CD4-positive, alpha-beta T cell treated with Interleukin-12 subunit alpha and Interleukin-12 subunit beta, for 1 hour (primary cell): ENCODE measurements at places on chromosomes 4 and X.

DNA sequence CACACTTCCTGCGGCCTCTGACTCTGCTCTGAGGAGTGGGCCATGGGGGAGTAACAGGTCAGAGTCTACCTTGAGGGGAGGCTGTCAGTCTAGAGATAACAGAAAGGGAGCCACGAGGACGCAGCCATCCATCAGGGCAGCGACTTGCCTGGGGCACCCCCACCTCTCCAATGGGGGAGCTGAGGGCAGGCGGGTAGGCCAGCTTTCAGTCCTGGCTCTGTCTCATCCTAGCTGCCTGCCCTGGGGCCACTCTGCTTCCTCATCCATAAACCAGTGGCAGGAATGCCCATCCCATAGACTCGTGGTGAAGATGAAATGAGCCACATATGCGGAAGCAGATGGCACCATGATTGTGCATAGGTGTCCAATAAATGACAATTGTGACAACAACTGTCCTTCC, 13.2 kb downstream of the MAGED2 start:
- DNase-seq, result no peak

- no peak for DNase-seq
Measured at GRCh38 chrX:47151435-47151834, 6.4 kb downstream of the RBM10 start.

DNA sequence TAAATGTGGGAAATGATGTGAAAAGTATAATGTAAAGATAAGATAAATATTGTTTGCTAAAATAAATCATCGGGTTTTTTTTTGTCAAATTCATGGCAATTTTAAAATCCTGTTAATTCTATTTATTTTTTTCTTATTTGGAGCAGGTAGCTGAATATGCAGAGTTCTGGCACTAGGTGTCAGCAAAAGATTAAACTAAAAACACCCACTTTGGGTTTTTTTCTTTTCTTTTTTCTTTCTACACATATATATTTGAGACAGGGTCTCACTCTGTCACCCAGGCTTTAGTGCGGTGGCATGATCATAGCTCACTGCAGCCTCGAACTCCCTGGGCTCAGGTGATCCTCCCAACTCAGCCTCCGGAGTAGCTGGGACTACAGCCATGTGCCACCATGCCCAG, 6.9 kb upstream of the RAP2C start:
- DNase-seq, result no peak

DNA sequence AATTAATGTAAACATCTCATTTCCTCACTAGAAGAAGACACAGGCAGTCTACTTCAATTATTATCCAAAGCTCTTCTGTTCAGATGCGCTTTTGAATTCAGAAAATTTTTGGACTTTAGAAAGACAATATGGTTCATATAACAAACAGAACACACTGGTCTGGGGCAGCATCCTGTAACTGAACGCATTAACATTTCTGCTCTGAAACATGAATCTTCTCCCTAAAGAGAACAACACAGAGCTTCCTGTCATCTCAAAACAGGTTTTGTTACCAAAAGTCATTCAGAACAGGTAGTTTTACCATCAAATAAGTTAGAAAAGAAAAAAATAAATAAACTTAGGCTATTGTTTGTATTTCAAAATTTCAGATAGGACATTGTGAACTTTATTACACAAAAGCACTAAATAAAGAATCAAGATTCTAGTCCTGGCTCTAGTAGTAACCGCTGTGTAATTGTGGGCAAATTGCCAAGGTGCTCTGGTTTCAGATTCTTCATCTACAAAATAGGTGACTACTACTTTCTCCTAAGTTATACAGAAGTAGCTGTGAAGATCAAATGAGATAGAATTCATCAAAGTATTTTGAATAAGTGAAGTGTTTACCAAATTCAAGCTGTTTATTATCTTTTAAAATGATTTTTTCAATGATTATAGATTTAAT, 252.3 kb upstream of the RASGEF1B start:
- DNase-seq, result peak; percentile 9

- DNase-seq, result peak; percentile 72
Measured at GRCh38 chrX:65596270-65597034, 61.9 kb upstream of the LAS1L start.

DNA sequence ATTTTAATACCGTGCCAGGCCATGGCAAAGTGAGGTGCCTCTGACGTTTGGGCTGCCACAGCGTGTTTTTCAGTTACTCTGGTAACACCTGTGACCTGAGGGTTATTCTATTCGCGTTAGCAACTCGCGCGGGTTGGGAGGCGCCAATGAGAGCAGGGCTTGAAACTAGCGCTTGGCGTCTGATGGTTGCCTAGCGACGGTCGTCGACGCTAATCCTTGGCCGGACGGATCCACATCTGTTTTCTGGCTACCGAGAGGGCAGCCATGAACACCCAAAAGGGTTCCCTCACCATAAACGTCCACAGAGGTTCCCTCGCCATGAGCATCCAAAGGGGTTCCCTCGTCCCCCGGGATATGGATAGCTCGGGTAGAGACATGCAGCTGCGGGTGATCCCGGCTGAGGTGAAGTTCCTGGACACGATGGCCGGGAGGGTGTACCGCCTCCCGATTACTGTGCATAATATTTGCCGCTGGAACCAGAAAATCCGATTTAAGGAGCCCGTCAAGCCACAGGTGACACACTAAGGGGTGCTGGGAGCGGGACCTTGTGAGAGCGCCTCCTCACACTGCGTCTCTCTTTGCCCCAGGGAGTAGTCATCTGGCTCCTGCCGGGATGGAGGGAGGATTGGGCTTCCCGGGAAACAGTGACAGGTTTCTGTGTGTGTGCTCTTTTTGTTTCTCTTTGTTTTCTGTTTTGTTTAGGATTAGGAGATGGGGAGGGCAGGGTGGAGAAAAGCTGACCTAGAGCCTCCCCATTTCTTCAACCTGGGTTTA, at the start of gene CFAP47:
TSS of gene CFAP47 (plus strand) at position 199 of the 774 bp plus-strand sequence. CDS start at position 265, 66 bp downstream.
- DNase-seq, result no peak

- no peak for DNase-seq
Measured at GRCh38 chrX:12488771-12489170, 302.4 kb upstream of the PRPS2 start.

GRCh38 chr4:95643627-95644026, 94.9 kb upstream of the UNC5C start:
- no peak for DNase-seq

DNA sequence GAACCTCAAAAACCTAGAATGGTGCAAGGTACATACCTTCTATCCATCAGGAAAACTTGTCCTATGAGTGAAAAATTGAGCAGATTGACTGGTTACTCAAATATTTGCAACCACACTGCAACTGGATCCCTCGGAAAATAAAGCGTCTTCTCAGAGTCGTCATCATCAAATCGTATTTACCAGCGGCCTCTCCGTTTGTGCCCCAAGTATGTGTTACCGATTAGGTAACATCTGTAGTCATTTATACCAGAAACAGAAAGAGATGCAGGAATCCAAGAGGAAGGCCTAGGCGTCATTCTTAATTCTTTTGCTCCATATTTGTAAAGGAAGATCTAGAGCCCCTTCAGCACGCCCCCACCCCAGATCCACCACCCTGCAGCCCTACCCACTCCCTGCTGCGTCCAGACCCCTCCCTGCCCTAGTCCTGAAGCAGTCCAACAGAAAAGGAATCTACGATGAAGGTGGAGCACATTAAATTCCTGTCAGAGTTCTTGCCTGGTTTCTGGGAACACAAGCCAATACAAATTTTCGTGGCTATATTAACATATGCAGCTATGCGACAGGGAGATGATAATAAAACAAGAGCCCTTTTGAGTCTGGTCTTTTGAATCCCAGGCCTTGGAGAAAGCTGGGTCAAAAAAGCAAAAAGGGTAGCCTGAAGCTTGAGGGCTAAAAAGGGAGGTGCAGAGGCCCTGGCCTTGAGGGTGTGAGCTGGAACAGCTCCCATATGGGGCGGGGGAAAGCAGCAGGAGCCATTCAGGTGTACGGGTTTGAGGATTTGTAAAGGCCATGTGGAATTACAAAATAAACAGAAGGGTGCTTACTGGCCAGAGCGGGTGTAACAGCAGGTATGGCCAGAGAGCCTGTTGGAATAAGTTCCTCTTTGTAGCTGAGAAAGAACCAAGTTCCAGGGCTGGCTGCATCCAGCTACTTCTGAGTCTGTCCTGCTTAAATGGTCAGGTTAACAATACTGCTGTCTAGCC, 77.0 kb downstream of the ZNF827 start:
- no peak for DNase-seq

GRCh38 chr4:83876047-83876446, 340.1 kb downstream of the GPAT3 start:
- no peak for DNase-seq

- DNase-seq, result no peak
Measured at GRCh38 chr4:110508827-110509710, 33.1 kb downstream of the ENPEP start.

DNA sequence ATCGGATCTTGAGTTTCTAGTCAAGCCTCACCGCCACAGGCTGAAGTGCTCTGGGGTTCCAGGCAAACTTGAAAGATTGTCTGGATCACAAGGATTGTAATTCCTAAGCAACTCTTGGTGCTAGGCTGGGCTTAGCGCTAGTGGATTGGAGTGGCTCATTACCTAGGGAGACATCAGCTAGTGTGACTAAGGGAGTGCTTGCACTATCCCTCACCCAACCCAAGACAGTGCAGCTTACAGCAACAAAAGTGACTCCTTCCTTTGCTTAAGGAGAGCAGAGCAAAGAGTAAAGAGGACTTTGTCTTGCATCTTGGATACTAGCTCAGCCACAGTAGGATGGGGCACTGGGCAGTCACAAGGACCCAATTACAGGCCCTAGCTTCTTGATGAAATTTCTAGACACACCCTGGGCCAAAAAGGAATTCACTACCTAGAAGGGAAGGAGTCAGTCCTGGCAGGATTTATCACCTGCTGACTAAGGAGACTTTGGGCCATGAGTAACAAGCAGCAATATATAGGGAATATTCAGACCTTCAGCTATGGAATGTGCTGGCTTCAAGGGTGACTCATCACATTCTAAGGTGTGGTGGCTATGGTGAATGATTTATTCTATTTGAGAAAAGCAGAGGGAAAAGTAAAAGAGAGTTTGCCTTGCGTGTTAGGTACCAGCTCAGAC, 1212.4 kb downstream of the PCDH18 start:
- no peak for DNase-seq

DNA sequence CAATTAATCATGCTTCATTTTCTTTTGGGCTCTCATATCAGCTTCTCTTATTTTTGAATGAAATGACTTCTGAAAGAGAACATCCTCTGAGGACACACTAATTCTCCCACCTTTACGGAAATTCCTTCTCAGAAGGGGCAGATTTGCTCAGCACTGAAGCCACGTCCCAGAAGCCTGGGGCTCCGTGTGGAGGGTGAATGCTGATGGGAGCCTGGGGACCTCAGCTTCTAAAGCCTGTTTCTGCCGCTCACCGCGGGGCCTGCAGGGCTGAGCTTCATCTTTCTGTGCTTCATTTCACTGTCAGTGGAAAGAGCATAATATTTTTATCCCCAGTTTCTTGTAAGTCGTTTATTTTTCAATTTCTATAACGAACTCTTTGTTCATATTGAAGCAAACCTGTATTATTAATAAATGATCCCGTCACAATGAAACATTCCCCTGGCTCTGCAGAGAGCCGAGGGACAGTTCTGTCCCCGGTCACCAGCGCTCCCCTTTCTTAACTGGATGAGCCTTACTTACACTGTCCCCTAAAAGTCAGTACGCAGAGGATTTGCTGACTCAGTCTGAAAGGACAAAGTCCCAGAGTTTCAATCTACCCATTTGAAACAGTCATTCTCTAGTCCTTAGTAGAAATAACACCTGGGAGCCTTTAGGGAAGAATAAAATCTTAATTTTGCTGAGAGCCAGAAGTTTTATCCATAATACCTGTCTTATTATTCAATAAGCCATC, 364.6 kb upstream of the FAT1 start:
- DNase-seq, result no peak

- DNase-seq, result no peak
Measured at GRCh38 chr4:154475820-154476219, 15.8 kb downstream of the DCHS2 start.

- no peak for DNase-seq
Measured at GRCh38 chr4:56844802-56845580, 23.5 kb upstream of the SPINK2 start.

GRCh38 chrX:119728487-119728886, 29.9 kb upstream of the SOWAHD start:
- DNase-seq, result no peak

DNA sequence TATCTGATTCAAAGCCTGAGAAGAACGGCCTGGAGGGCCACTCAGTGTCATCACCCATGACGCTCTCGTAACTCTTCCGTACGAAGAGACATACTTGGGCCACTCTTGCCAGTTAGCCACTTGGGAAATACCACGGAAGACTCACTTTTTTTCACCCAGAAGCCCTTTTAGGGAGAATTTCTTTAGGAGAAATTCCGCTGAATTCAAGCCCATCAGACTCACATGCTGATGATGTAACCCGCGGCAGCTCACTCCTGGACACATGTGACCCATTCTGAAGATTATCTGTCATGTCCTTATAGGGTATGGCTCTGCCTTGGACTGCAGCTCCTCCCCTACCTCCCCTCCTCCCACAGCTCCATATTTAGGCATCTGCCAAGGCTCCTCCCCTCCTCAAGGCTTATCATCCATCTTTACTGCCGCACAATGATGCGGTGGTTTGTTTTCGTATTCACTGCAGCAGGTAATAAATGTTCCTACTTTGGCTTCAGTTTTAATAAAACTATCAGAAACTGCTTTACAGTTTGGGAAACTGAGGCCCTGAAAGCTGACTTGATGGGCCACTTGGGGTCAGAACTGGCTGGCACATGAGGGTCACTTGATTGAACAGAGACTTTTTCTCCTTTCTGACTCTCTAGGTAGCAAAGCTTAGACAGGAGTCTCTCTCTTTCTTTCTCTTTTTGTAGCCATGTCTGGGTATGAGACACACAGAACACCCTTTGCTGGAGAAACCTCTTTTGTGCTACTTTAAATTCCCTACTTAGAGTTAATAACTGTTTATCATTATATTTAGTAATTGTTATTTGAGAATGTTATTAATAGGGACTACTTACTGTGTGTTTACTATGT, 42.1 kb downstream of the RHOH start:
- DNase-seq, result peak; percentile 88

DNA sequence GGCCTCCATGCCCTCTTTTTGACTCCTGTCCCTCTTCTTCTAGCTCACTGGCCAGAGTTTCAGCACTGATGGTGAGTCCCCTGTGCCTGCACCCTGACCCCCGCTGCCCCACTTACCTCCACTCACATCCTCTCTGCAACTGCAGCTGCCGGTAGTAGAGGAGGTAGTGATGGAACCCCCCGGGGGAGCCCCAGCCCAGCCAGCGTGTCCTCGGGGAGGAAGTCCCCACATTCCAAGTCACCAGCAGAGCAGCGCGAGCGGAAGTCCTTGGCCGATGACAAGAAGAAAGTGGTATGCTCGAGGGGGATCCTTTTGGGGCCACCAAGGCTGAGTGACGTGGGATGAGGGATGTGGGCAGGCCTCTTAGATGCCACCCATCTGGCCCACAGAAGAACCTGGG, 5.8 kb downstream of the ARAF start:
- no peak for DNase-seq

DNA sequence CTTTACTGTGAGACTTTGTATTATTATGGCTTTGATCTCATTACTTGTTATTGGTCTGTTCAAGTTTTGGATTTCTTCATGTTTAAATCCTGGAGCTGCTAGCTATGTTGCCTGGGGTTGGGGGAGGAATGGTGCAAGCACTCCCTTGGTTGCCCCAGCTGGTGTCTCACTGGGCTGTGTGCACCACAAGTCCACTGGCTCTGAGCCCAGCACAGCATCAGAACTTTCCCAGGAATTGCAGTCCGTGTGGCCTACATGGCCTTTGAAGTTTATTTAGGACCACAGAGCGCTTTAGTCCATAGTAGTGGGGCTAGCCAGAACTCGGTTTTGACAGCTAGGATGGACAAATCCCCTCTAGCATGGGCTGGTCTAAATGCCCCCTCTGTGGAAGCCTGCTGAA, 278.8 kb upstream of the RPS6KA3 start:
- DNase-seq, result no peak

GRCh38 chrX:134547047-134547679, 87.2 kb downstream of the HPRT1 start:
- DNase-seq, result no peak
